MCF 10A (cell line): ENCODE measurements at places on chromosomes 5 and 9. TPM values are rescaled to one million over a fixed set of nuclear protein-coding genes. Genes with fewer than 3 reads are reported as not detected.

INSYN2B gene
- total RNA-seq, result 0.19 and 0.49 TPM in 2 replicates

SLC22A4 gene
- total RNA-seq, result 13.5 and 17.5 TPM in 2 replicates

DNA sequence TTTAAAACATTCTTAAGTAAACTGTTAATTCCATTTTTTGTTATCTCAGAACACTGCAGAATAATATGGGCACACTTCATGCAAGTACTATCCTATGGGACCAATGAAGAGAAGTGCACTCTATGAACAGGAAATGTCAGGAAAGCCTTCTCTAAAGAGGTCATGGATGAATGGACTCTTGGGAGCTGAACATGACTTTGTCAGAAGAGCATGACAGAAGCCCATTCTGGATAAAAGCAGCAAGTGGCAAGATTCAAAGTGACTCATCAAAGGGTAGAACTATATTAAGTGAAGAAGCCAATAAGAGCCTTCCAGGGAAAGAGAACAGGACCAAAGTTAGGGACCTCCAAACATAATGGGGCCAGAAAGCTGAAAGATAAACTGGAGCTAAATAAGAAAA is 94.0 kb downstream of the RAPGEF6 start:
- DNase-seq, result no peak

PRRT1B gene
- not detected in 2 replicates for total RNA-seq

GRCh38 chr9:35905912-35906679 is at the start of gene HRCT1:
Gene HRCT1, plus strand, starts transcription at chr9:35906202. Its CDS starts 86 bp downstream, at chr9:35906288.
- DNase-seq, result peak; percentile 99

HTR1A gene
- total RNA-seq, result not detected in 2 replicates

CYSRT1 gene
- total RNA-seq, result 1.4 and 1.8 TPM in 2 replicates

GRCh38 chr5:176725521-176726280 is 78.4 kb downstream of the TSPAN17 start:
- no peak for DNase-seq

GRCh38 chr9:9352877-9353481 is 1259.8 kb downstream of the PTPRD start:
- peak; percentile 18 for DNase-seq

PPIC gene
- 45.3 and 65.0 TPM in 2 replicates for total RNA-seq
